NCI-H774 (cell line): ENCODE measurements at places on chromosomes 3 and 15.

- no peak for DNase-seq
These were observed 1044.2 kb downstream of the AGBL1 start for GRCh38 chr15:87123676-87124382.

GRCh38 chr3:21229426-21230135 lies 521.4 kb downstream of the ZNF385D start:
- DNase-seq: no peak

DNA sequence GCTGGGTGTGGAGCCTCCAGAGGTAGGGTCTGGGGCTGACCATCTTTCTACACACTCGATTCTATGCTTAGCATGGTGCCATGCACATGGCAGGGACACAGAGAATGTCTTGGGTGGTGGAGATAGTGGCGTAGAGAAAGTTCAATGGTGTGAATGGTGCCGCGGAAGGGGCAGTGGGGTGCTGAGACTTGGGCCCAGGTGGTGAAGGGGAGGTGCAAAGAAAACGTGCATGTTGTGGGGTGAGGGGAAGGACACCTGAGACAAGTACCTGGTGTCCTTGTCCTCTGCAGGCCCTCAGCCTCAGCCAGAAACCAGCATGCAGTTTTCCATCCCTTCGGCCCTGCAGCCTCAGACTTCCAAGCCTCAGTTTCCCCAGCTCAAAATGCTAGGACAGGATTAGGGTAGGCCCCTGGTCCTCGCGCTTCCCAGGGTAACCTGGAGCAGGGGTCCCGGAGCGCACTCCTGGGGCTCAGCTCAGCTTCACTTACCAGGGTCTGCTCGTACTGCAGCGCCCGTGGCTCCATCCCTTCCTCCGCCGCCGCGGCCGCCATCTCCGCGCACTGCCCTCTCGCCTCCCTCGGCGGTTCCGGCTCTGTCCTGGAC lies 375 bp downstream of the CLCN2 start:
- DNase-seq: no peak

- DNase-seq: no peak
These were observed 41.2 kb downstream of the RLBP1 start for GRCh38 chr15:89179966-89180875.

- DNase-seq: no peak
These were observed 48.7 kb downstream of the ETV5 start for GRCh38 chr3:186060222-186060621.

GRCh38 chr15:71588746-71589145 lies 221.6 kb upstream of the NR2E3 start:
- no peak for DNase-seq

DNA sequence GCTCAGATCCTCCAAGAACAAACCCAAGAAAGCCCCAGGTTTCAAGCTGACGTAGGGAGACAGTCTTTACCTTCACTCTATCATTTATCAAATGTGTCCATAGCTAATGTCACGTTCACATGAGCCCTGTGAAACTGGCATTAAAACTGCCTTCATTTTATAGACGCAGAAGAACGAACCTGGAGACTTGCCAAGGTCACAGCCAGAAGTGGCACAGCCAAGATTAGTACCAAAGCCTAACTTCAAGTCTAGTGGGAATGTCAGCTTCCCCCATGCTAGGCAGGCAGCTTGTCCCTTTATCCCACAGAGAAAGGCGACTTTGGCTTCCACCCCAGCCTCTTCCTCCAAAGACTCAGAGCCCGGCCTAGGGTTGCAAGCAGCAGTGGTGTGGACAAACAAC lies 517.2 kb downstream of the SHQ1 start:
- no peak for DNase-seq

GRCh38 chr15:61025308-61025707 lies 203.8 kb downstream of the RORA start:
- no peak for DNase-seq

DNA sequence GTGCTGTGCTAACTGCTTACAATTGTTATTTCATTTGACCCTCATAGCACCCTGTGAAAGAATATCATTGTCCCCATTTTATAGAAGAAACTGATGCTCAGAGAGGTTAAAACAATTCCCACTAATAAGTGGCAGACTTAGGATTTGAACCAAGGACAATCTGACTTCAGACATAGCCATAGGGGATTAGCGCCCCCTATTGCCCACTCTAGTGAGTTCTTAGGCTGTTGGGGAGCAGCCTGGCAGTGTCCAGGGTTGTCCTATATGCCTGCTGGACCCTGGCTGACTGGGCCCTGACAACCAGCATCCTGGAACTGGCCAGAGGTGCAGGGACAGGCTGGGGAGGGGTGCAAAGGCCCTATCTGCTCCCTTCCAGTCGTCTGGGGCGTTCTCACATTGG lies 15.4 kb downstream of the DPH3 start:
- DNase-seq: no peak

GRCh38 chr3:162012633-162013032 lies 516.0 kb downstream of the OTOL1 start:
- DNase-seq: no peak
